ENCODE measurements at places on chromosomes 7 and 10. TPM values are rescaled to one million over a fixed set of nuclear protein-coding genes. Genes with fewer than 3 reads are reported as not detected.

The VENTX gene
- total RNA-seq, result 0.40 TPM

The BLNK gene
- 12.6 TPM for total RNA-seq

The RBP3 gene
- total RNA-seq, result not detected

The ANXA8L1 gene
- not detected for total RNA-seq

DNA sequence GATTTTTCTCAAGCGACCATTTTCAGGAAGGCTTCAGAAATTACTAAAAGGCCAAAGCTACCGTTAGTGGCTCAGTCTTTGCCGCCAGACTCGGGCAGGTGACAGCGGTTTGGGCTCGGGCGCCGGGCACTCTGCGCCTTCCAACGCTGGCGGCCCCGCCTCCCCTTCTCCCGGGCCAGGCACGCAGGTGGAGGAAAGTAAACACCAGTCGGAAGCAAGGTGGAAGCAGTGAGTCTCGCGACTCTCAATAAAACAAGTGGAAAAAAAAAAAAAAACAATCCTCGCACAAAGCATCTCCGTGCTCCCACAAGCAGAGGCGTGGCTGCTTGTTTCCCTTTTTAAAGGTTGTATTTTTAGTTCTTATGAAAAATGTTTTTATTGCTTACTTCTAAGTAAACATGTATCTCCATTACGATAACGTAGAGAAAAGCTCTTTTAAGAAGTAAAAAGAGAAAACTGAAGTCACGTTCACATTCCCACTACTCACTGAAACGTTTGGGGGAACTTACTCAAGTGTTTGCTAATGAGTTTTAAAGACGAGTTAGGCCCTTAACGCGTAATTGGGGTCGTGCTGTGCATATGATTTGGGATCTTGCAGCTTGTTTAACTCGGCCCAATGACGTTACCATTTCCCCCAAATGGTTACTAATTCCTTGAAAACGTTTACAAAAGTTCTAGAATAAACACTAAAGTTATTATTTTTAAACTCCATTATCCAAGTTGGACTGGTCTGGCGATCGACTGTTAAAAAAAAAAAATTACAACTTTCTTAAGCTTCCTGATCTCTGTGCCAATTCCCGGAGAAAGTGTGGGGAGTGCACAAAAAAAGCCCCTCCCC lies 864 bp downstream of the CDCA7L start:
- peak; percentile 86 for DNase-seq

DNA sequence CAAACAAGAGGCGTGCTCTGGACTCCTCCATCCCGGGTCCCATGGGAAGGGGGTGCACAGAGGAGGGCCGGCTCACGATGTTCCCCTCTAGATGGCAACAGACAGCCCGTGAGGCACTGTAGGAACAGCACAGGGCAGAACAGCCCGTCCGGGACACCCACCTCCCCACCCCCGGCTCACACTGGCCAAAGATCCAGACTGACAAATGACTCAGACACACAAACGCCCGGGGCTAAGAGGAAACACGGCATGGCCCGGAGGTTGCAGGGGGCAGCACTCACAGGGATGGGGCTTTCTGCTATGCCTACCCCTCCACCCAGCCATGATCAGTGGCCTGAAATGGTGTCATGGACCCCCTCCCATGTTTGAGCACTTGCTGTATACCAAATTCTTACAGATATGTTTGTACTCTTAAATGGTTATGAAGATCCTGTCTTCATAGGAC lies 4.9 kb upstream of the ELN start:
- no peak for DNase-seq

- DNase-seq, result no peak
Observed at GRCh38 chr10:15990535-15991129, 130.3 kb upstream of the MINDY3 start.

The FAM237B gene
- total RNA-seq, result not detected

DNA sequence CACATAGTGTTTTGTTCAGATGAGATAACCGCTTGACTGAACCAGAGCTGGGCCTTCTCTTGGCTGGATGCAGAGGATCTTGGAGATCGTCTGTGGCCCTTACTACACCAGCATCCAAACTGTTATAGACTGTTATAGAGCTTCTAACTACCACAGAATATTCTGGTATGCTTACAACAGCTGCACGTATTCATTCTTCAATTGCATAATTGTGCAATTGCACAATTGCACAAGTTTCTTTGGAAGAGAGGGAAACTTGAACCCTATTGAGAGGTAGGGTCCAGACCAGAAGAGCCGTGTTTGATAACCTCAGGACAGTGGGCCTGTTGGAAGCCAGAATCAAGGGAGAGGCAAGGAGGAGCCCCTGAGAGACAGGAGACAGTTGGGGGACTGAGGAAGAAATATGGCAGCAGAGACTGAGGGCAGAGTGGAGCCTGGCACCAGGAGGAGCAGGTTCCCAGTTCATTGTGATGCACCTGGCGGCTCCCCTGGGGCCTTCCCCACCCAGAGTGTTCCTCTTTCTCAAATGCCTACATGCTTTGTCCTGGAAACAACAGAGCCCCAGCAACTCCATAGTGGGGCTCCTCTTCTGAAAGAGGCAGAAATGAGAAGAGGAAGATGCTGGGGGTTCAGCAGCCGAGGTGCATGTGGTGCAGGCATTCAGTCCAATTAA lies 64.1 kb downstream of the PTPRZ1 start:
- DNase-seq, result no peak

The TMEM26 gene
- total RNA-seq, result not detected

- no peak for DNase-seq
Observed at GRCh38 chr7:96040250-96040772, 268.0 kb downstream of the DYNC1I1 start.

- peak; percentile 43 for DNase-seq
Observed at GRCh38 chr10:84588971-84589370, 260.6 kb downstream of the CCSER2 start.

DNA sequence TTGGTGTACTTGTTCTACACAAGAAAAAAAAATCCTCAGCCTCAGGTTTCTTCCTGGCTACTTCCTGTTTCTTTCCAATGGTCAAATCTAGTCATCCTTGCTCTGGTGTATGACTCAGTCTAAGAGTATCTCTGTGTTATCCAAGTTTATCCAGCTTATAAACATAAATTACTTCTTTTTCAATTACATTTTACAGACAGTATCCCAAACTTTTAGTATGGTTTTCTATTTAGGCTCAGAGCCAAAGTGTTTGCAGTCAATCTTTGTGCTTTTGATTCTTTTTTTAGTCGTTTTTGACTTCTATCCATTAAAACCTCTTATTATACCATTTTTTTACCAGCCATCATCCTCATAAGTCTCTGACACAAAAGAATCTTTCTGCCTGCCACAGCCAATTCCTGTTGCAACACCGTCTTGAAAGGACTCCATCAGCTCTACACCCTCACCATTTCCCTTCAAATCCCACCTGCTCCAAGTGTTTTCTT lies 294.6 kb downstream of the PTEN start:
- no peak for DNase-seq

GRCh38 chr10:130575756-130576285 lies 439.6 kb downstream of the GLRX3 start:
- no peak for DNase-seq

The FBXL13 gene
- total RNA-seq, result 1.8 TPM

All from pancreas (tissue), 10 donors.